ENCODE measurements at places on chromosomes 1 and 21.

GRCh38 chr1:45752441-45753052, 2.1 kb upstream of the IPP start:
- DNase-seq = no peak

DNA sequence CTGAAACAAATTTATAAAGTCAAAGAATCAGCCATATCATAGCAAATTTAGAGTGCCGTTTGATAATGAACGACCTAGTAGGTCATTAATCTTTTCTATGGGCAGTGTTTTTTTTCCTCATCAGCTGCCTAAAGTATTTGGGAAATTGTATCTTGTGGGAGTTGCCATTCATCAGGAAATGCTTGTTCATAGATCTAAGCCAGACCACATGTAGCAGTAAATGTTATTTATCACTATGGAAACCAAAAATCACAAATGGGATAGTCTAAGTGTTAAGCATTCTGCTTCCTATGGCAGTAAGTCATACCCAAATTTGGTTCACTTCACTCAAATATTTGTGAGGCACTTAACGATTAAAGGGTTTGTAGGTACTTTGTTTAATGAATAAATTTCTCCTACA, 52.9 kb downstream of the LRRC8D start:
- DNase-seq = no peak

GRCh38 chr1:53544728-53545515, 85.7 kb downstream of the DMRTB1 start:
- DNase-seq = no peak

DNA sequence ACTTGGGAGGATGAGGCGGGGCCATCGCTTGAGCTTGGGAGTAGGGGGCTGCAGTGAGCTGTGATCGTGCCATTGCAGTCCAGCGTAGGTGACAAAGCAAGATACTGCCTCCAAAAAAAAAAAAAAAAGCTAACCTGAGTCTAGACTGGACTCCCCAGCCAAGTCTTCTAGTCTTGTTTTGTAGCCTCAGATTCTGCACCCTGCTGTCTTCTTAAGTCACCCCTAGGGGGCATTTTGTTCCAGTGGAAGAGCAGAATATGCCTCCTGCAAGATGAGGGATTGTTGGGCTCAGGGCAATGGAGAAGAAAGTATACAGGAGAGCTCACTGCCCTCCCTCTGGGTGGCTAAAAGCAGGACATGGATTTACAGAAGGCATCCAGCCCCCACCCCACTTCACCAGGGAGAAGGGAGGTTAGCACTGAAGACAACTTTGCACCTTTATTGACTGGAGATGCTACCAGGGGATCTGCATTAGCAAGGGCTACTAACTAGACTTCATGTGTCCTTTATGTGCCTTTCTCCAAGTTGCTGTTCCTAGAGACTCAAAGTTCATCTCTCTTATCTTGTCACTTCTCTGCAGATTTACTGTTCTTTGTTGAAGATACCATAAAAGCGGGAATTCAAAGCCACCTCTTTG, 15.3 kb upstream of the RNF187 start:
- DNase-seq = no peak

DNA sequence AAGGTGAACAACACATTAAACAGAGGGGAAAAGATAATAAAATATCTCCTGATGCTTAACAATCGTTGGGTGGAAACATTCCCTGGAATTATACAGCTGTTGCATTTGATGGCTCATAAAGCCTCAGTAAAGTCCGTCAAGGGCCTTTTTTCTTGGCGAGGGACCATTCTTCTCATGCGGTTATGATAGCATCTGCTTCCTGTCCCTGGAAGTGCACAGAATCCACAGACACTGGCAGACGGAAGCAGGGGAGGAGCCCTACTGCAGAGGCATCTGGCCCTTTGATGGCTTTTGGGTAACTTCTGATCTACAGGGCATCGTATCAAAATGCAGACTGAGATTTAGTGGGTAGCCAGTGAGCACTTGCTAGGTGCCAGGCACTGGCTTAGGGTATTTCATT, 286.9 kb downstream of the KIF26B start:
- no peak for DNase-seq

- DNase-seq = no peak
Observed at GRCh38 chr1:117783606-117784396, 145.6 kb downstream of the GDAP2 start.

DNA sequence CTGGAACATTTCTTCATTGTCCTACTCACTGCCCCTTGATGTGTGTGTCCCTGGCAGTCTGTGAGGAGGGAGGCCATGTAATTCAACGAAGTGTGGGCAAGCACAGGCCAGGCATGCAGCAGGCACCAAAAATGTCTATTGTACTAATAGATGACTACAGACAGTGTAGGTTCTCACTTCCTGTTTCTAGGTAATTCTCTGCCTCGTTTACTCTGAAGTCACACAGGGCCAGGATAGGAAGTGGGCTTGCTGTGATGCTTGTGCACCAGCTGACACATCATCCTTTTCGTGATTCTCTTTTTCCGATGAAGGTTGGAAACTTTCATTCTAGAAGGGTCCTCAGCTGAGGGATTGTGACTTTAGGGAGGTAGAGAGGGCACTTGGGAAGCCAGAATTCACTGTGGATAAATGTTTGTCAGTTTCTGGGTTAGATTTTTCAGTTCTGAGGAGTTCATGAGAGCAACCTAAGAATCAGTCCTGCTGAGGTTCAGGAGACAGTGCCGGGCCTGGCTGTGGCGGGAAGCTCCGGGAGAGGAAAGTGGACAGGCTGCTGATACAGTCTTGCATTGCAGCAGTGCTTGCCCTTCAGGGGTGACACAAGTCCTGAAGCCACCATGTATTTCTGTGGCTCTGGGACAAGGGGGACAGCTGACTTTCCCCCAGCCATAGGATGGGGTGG, 4.3 kb upstream of the CSF1 start:
- no peak for DNase-seq

DNA sequence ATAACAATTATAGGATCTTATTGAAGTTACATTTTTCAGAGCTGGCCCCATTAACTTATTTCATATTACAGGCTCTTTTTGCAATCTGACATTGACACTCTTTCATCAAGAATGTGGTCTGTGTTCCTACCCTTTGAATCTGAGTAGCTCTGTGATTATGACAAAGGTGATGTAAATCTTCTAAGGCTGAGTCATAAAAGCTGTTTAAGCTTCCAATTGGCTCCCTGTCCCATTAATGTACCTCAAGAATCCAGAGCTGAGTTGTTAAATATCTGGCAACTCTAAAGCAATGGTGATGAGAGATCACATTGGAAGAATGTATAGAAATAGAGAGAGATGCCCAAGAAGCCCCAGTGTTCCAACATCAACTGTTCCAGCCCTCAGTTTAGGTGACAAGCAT, 178.5 kb upstream of the DEPDC1 start:
- no peak for DNase-seq

DNA sequence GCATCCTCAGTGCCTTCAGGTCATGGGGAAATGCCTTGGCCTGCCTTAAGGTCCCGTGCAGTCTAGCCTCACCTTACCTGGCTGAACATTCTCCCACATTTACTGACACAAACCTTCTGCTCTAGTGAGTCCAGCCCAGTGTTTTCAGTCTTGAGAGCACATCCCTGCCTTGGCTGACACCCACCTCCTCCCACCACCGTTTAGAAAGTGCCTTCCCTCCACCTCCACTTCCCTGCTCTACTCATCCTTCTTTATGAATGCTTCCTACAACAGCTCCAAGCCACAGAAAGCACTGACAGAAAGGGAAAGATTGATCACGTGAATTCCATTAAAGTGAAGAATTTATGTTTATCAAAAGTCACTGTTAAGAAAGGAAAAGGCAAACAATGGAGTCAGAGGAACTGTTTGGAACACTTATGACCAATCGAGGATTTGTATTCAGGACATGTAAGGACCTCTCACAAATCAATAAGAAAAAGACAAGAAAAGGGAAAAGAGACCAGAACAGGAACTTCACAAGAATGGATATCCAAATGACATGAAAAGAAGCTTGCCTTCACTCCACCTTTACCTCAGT, 59.8 kb downstream of the DDR2 start:
- no peak for DNase-seq

DNA sequence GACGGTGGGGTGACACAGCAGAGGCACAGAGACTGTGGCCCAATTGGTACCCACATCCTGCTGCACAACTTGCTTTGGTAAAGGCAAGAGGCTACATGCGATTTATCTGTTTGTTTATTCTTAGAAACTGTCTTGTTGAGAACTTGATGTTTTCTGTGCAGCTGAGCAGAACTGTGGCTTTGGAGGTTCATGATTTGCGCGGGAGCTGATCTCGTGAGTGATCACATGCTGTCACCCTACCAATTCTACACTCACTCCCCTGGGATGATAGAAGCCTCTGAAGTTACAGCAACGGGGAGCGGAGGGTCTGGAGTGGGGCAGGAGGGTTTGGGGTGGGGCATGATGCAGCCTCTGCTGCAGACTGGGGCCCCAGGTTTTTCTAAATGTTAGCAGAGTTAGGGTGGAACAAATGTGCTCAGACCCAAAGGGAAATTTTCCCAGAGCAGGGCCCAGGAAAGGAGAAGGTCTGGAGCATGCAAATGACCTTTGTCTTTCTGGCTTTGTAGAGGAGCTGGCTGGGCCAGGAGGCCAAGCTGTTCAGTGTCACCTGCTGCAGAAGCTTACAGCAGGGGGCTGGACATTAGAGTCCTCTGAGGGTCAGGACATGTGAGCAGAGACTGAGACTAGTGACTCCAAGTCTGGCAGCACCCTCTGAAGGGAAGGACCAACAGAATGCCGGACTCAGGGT, 83.6 kb downstream of the GRIK3 start:
- DNase-seq = no peak

DNA sequence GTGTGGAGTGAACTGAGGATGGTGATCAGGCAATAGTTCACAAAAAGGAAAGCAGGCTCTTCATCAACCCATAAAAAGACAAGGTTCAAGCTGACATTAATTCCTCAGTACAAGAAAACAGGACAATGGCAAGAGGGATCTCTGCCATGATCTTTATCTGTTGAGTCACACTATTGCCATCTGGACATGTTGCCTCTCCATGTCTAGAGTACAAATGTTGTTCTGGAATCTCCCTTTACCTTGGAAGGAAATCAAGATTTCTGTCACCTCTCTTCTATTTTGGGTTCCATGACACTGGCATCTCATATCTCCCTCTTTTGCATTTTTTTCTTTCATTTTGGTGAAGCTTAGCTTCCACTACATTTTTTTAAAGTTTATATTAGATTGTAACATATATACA, 329.1 kb downstream of the USP25 start:
- DNase-seq = no peak

DNA sequence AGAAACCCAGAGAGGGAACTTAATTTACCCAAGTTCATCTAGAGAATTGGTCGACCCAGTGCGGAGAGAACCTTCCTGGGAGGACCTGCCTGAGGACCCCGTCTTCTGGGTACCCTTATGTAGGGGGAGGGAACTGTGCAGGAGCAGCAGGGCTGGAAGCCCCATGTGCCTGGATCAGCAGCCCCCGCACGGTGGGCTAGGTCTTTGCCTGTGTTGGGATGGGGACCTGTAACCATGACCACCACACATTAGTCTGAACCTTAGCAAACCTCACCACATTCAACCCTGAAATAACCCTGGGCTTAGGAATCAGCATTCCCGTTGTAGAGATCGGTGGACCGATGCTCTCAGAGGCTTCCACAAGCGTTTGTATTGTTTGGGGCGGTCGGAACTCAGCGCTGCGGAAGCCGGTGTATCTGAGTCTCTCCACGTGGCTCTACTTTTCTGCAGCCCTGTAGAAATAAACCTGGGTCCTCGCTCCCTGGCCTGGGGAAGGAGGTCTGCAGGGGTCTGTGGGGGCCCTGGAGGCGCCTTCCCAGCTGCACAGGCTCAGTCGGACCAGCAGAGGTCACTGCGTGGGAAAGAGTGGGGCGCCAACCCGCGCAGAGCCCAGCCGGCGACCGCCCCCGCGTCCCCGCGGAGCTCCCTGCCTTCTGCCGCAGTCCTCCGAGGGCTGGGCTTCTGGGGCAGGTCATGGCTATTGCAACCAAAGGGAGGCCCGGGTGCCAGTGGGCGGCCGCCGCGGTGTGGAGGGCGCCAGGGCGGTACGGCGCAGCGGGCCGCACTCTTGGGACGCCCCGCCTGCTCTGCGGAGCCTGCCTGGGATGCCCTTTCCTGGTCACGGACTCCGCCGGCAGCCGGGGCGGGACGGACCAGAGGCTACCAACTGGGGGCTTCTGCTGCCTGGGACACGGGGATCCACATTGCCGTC, 36.2 kb upstream of the KCNA10 start:
- DNase-seq = no peak

DNA sequence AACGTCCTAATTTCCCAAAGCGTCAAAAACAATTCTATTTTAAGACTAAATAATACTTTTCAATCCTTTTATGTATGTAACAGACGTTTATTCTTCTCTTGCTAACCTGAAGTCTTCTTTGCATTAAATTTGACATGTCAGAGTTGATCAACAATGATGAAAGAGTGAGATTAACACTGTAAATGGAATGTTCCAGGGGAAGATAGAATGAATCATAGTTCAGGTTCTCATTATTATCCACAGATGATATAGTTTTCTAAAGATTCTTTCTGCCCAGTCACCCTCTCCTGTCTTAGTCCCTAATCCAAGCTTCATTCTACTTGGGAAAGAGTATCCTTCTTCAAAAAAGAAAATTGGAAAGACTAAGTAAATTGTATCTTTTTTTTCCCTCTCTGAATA, 38.9 kb downstream of the SDCCAG8 start:
- no peak for DNase-seq

DNA sequence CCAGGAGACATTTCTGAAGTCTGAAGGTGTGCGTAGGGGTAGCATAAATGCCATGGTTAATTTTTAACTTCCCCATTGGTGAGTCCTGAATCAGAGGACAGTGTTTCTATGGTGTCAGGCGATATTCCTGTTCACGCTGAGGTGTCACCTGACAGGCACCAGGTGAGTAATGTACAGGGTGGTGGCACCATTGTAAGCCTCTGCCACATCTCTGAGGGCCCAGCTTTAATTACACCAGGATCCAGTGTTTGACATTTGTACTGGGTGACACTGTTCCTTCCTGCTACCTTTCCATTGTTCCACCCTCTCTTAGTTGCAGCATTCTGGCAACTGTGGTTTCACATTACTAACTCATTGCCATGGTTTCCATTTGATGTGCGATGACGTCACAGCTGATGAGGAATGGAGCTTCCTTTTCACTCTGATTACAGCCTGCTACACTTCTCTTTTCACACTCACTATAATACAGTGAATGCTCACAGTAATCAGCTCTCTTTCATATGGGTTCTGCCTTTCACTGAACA, 40.6 kb upstream of the MARK1 start:
- DNase-seq = peak; percentile 47

DNA sequence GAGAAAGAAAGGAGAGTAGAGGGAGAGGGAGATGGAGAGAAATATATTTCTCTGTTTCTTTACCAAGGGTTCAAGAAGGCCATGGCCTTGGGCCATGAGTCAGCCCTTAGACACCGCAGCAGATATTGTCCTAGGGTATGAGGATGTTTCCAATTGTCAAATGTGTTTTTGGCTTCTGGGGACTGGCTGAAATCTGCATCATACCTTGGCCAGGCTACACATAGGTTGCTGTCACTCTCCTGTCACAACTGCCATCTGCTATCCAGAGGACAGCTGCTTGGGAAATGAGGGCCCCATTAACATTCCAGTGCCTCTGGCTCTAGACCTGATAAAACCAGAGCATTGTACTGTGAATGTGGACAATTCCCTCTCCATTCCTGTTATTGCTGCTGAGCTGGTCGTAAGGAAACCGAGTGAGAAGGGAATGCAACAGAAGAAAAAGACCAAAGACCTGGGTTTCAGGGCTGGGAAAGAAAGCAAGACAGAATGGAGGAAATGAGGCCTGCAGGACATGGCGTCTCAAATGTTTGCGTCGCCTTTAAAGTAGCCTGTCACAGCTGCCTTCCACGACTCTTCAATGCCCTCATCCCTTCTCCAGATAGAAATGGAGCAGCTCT, 8.8 kb upstream of the PIGC start:
- no peak for DNase-seq

Measured in ureter (tissue), 1 donor.